Liver (tissue), 10 donors: ENCODE measurements at places on chromosomes 1 and 21.
A peak's percentile ranks its signal among the peaks of the same experiment; 100 is the strongest.

DNA sequence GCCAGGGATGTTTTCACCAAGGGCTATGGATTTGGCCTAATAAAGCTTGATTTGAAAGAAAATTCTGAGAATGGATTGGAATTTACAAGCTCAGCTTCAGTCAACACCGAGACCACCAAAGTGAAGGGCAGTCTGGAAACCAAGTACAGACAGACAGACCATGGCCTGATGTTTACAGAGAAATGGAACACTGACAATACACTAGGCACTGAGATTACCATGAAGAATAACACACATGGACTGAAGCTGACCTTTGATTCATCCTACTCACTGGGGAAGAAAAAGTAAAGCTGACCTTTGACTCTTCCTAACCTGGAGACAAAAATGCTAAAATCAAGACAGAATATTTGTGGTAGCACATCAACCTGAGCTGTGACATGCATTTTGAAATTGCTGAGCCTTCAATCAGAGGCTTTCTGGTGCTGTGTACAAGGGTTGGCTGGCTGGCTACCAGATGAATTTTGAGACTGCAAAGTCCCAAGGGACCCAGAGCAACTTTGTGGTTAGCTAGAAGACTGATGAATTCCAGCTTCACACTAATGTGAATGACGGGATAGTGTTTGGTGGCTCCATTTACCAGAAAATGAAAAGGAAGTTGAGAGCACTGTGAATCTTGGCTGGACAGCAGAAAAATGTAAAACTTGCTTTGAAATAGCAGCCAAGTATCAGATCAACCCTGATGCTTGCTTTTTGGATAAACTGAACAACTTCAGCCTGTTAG lies 190.4 kb upstream of the KCTD3 start:
- no peak for DNase-seq

GRCh38 chr21:40049031-40049930 lies 182.0 kb downstream of the PCP4 start:
- DNase-seq = no peak

- no peak for DNase-seq
Observed at GRCh38 chr1:218529646-218530300, 184.6 kb downstream of the TGFB2 start.

GRCh38 chr1:100074604-100075395 lies 57.9 kb downstream of the SASS6 start:
- DNase-seq = no peak

DNA sequence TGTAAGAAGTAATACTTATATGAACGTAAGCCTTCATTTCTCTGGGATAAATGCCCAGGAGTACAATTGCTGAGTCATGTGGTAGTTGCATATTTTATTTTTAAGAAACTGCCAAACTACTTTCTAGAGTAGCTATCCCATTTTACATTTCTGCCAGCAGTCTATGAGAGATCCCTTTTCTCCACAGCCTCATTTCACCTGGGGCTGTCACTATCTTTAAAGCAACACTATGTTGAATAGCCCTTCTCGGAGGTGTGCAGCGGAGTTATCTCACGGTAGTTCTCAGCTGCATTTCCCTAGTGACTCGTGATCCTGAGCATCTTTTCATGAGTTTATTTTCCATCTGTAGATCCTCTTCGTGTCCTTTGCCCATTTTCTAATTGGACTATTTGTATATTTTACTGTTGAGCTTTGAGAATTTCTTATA lies 93.4 kb downstream of the ADARB1 start:
- DNase-seq = no peak

DNA sequence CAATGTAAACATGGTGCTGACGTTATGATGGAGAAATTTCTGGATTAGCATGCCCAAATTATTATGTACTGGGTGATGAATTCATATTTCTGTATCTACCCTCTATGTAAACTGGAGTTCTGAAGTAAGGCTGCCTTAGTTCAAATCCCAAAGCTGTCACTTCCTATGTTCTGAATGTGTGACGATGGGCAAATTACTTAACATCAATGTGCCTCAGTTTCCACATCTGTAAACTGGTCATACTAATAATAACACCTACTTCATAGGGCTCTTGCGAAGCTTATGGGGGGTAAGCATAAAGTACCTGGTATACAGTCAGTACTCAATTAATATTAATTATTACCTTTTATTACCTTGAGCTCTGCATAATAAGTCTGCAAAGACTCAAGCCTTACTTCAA lies 45.6 kb downstream of the SLC30A10 start:
- DNase-seq = no peak

- DNase-seq = no peak
Observed at GRCh38 chr1:84319662-84320061, 18.2 kb downstream of the SAMD13 start.

- no peak for DNase-seq
Observed at GRCh38 chr1:118828038-118828437, 160.1 kb downstream of the TBX15 start.

GRCh38 chr1:78702426-78702825 lies 52.8 kb downstream of the IFI44 start:
- DNase-seq = no peak

GRCh38 chr1:205926213-205926612 lies 17.0 kb downstream of the SLC26A9 start:
- no peak for DNase-seq

GRCh38 chr1:54475946-54476516 lies 69.8 kb upstream of the SSBP3 start:
- no peak for DNase-seq

- no peak for DNase-seq
Observed at GRCh38 chr1:174938281-174939007, 61.3 kb upstream of the CACYBP start.

DNA sequence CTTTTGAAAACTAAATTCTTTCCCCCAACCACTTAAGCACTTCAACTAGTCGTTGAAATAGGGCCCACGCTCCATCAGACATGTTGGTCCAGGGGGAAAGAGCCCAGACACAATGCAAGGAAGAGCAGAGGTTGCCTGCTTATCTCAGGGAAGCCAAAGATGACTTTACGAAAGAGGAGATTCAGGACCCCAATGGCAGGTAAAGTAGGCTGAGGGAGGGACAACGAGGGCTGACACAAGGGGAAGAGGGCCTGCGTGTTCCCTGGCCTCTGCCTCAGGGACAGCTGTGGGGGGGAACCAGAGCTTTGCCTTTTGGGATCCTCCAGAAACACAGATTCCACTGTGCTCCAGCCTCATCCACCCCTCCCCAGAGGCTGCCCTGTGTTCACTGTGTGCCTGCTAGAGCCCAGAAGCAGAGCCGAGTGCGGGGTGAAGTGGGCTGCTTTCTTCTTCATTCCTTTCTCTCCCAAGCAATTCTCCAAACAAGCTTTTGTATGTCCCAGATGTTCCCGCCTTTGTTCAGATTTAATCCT lies 135.5 kb upstream of the GRIK3 start:
- DNase-seq = no peak

- DNase-seq = no peak
Observed at GRCh38 chr21:39529026-39529425, 77.3 kb downstream of the SH3BGR start.

DNA sequence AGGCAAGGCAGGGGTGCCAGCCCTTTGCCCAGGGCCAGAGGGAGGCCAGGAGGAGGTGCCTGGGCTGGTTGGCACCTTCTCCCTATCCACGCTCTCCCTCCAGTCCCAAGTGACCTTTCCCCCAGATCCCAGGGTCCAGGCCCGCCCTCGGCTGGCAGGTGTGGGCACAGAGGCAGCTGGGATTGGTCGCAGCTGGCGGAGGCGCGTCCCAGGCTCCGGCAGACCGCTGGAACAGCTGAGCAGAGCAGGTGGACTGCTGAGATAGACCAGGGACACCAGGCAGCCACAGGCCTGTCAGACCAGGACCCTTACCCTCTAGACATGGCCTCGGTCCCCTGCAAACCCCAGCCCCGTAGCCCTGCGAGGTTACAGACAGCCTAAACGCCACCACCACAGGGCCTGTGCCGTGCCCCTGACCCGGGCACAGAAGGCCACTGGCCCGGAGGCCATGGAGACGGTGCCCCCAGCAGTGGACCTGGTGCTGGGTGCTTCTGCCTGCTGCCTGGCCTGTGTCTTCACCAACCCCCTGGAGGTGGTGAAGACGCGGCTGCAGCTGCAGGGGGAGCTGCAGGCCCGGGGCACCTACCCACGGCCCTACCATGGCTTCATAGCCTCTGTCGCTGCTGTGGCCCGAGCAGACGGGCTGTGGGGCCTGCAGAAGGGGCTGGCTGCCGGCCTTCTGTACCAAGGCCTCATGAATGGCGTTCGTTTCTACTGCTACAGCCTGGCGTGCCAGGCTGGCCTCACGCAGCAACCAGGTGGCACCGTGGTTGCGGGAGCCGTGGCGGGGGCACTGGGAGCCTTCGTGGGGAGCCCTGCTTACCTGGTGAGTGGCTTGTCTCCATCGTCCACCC lies at the start of gene SLC25A34:
Gene SLC25A34 (plus strand): TSS at position 221 of the 854 bp plus-strand sequence. CDS start 228 bp downstream, at position 449.
- peak; percentile 68 for DNase-seq

DNA sequence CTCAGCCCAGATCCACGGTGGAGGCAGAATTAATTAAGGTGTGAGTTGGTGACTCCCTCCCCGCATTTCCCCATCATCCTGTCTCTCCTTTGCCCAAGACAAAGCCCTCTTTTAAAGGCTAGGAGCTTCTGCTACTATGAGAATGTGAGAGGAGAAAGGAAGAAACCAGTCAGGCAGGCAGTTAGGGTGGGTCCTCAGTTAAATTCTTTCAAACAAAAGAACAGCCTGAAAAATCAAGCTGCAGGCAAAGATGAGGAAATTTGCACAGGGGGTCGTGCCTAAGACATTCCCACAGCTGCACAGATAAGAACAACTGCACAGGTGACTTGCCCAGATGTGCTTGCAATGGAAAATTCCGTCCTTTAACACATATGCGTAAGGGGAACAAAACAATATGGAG lies 47.6 kb downstream of the SERTAD4 start:
- no peak for DNase-seq

DNA sequence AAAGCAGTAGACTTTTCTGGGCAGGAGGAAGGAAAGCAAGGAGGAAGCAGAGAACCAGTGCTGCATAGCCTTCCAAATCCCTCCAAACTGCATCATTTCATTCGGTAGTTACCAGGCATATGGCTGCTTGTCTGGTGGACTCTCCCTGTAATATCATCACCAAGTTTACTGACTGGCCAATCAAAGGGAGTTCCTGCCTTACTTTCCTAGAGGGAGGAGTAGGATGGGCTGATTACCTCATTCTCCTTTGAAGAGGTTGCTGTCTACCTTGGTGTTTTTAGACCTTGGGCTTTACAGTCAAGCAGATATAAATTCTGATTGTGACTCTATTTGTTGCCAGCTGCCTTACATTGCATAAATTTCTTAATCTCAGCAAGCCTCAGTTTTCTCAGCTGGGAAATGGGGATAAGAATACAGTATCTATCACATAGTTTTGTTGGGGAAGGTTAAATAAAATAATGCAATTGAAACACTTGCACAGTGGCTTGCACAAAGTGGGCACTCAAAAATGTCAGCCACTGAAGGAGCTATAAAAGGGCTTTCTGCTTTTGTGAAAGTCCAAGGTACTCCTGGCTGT lies 297.3 kb upstream of the PROX1 start:
- no peak for DNase-seq

DNA sequence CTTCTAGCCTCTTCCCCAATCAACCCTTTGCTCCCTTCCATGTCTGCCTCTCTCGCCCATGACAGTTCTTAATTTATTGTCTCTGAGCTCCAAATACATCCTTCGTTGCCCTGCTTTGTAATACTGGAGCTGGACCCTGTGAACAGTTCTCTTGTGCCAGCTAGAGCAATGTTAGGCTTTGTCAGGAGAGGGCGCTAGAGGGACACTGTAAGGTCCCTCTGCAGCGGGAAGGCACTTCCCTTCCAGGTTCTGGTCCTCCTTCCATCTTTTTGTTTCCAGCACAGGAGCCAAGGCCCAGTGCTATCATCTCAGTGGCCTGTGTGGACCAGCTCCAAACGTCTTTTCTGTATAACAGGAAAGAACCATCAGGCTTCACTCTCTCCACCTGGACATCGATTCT lies 95.9 kb downstream of the PTPRU start:
- no peak for DNase-seq

- no peak for DNase-seq
Observed at GRCh38 chr1:208013210-208013609, 102.3 kb upstream of the CD34 start.

DNA sequence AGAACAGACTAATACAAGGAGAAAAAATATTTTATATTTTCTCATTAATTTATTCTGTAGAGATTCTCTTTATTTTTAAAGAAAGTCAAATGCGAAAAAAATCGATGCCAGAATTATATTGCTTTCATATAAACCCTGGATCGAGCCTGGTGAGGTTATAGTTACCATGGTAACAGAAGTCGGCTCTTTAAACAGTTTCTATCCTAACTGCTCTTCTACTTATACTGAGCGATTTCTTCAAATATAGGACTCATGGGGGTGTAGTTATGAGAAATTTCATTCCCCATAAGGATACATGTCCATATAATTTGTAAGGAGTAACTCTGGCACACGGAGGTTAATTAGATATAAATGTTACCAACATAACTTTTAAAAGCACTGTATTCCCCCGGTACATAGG lies 973.5 kb upstream of the NCAM2 start:
- DNase-seq = no peak

- DNase-seq = no peak
Observed at GRCh38 chr21:33241846-33242245, 12.1 kb downstream of the IFNAR2 start.

DNA sequence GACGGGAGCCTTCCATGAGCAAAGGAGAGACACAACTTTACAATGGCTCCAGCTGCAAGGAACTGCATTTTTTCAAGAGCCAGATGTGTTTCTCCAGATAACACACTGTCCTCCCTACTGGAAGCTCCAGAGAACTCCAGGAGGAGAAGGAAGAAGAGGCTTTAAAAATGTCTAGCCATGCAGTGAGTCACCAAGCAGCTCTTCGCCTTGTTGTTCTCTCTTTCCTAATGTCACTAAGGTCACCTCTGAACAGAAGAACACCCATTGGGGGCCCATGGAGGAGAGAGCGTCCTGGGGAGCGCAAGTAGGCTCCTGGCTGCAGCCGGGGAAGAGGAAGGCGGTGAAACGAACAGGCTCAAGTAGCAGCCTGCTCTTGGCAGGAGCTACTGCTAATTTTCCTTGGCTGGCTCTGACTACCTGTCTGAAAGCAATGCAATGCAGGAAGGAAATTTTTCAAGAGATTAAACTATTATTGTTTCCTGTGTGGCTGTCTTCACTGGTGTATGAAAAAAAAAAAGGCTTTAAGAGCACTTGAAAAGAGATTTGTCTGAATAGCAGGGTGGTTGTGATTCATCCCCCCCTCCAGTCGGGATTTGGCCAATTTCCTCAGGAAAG lies 321.9 kb downstream of the SETD4 start:
- DNase-seq = no peak

- no peak for DNase-seq
Observed at GRCh38 chr1:64703600-64703999, 41.3 kb upstream of the RAVER2 start.

GRCh38 chr1:207925210-207925609 lies 14.3 kb upstream of the CD34 start:
- no peak for DNase-seq

- DNase-seq = no peak
Observed at GRCh38 chr1:172567720-172568119, 34.8 kb downstream of the SUCO start.

GRCh38 chr1:10031461-10031860 lies 1.3 kb upstream of the UBE4B start:
- no peak for DNase-seq

- no peak for DNase-seq
Observed at GRCh38 chr1:166174108-166174507, 7.3 kb upstream of the FAM78B start.
